ENCODE measurements at places on chromosomes 6 and 20.

GRCh38 chr6:17193106-17193775 lies 87.9 kb upstream of the RBM24 start:
- DNase-seq = no peak

- no peak for DNase-seq
These were observed 154.6 kb upstream of the AHI1 start for GRCh38 chr6:135651964-135652755.

DNA sequence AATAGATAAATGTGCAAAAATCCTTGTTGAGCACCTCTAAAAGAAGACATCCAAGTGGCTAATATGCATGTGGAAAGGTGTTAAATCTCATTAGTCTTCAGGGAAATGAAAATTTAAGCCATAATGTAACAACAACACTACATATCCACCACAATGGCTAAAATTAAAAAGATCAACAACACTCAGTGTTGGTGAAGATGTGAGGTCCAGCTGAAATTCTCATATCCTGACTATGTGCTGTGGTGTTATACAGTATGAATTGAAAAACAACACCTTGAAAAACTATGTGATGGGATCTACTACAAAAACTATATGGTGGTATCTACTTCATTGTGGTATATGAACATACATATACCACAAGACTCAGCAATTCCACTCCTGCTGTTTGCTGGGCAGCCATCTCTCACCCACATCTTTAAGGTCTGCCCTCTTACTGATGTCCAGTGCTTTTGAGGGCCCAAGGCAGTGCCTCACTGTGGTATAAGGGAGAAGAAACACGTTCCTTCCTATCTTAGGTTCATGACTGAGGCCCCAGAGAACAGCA lies 146.4 kb downstream of the CD83 start:
- DNase-seq = no peak

- DNase-seq = no peak
These were observed 2.9 kb downstream of the SLC35B2 start for GRCh38 chr6:44254191-44255104.

GRCh38 chr6:63998991-63999390 lies 363.4 kb downstream of the PHF3 start:
- DNase-seq = no peak

DNA sequence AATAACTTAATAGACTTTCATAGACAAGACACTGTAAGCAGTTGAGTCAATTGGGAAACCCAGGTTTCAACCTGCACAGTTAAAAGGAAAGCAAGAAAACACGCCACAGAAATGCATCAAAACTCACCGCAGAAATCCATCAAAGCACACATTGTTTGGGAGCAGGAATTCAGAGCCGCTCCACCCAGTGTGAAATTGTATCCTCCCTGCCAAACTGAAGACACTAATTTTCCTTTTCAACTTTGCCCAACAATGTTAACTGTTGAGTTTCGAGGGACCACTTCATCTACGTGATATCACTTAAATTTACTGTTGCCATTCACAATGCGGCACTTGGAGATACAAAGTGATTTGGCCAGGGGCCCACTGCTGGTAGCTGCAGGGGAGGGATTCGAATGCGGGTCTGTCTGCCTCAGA lies 92.7 kb downstream of the DACT2 start:
- no peak for DNase-seq

All from AG04449 (cell line).